ENCODE measurements at places on chromosomes 4 and X.

GRCh38 chrX:9525511-9526248 lies 60.8 kb downstream of the TBL1X start:
- no peak for DNase-seq

DNA sequence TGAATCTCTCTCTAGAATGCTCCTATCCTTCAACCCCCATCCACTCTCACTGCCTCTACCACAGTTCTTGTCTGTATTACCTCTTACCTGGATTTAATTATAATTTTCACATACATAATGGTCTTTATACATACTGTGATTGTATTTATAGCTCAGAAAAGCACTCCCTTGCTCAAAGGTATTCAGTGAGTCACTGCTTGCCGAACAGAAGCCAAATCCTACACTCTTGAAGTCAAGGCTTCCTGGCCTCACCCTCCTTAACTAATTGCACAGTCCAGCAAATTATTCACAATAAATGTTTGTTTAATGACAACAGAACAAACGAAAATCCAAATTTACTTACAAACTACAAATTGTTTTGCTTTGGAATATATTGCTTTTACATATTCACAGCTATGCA lies 159.5 kb downstream of the KLHL13 start:
- peak; percentile 42 for DNase-seq

DNA sequence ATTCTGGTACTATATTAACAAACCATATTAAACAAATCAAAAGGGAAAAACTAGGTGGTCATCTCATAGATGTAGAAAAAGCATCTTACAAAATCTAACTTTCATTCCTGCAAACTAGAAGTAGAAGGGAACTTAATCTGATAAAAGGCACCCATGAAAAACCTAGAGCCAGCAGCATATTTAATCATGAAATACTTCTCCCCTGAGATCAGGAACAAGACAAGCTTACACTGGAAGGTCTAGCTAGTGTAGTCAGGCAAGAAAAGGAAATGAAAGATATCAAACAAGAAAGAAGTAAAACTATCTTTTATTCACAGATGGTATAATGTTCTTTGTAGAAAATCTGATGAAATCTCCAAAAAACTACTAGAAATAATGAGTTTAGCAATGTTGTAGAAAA lies 41.2 kb downstream of the ATP10D start:
- no peak for DNase-seq

DNA sequence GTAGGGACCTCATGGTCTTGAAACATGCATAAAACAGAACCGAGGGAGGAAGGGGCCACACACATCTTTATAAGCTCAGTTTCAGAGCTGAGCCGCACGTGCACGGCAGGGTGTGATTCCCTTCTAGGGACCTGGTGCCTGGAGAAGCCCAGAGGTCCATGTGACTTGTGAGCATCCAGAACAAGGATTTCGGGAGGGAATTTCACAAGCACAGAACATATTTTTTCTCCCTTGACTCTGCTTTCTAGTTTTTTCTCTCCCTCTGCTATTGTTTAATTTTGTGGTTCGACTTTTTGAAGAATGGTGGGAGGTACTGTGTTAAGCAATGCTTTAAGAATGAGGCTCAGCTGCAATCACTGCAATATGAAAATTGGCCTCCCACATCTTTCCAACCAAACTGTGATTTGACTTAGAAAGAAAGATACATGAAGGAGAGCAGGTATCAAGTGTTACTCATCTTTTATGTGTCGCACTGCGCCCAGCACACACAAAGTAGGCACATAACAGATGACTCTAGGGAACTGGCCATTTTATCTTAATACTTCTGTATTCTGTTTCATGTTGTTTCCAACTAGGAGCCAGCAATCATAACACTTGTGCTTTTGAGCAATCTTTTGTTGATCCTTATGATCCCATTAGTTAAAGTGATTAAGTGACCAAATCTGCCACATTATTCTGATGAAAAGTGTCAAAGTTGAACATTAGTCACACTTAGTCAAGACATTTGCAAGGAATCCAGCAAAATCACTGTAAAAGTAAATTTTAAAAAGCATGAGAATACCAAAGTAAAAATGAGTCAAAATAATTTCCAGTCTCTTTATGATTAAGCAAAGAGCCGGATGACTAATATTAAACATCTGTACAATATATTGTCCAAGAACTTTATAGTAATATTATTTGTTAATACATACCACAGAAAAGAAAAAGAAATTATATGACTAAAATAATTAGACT lies 86.4 kb downstream of the SHISA3 start:
- no peak for DNase-seq

- DNase-seq = no peak
Measured at GRCh38 chrX:92249125-92249524, 469.9 kb downstream of the PCDH11X start.

- peak; percentile 4 for DNase-seq
Measured at GRCh38 chrX:16188687-16189086, 21.4 kb downstream of the MAGEB17 start.

GRCh38 chr4:79223993-79224776 lies 101.7 kb downstream of the NAA11 start:
- no peak for DNase-seq

DNA sequence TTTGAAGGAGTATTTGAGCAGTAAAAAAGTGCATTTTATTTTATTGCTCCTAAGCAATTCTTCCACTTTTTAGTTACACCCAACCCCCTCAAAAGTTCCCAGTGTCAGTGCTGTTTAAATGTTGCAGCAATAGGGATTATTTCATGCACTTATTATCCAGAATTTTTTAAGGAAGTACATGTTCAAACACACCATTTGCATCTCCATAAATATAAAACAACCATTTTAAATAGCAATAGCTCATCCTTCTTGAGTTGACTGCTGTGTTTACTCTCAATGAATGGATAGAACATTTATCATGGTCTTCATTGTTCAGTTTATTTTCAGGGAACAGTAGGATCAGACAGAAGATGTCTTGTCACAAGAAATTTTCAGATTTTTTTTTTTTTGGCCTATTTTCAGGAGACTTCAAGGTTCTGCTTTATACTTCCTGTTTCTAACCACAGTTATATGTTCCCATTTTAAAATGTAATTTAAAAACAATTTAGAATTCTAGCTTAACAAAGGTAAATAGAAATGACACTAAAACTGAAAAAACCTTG lies 171.9 kb downstream of the TMA16 start:
- no peak for DNase-seq

GRCh38 chr4:16238327-16238726 lies 12.1 kb upstream of the TAPT1 start:
- DNase-seq = no peak

GRCh38 chr4:48571471-48571870 lies 81.4 kb downstream of the ZAR1 start:
- no peak for DNase-seq

DNA sequence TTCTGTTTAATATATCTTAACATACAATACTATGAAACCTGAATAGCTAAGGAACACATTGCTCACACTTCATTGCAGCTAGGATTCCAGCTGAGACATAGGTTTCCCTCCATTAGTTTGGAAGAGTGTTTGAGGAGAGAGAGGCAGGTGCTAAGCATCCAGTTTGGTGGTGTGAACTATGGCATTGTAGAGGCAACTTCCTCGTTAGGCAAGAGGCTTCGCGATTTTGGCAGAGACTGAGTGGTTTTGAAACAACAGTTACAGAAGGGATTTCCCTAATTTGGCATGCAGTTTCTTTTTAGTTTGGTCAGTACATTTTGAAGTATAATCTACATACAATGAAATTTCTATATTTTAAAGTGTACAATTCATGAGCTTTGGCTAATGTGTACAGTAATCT lies 117.1 kb upstream of the BMP3 start:
- DNase-seq = no peak

DNA sequence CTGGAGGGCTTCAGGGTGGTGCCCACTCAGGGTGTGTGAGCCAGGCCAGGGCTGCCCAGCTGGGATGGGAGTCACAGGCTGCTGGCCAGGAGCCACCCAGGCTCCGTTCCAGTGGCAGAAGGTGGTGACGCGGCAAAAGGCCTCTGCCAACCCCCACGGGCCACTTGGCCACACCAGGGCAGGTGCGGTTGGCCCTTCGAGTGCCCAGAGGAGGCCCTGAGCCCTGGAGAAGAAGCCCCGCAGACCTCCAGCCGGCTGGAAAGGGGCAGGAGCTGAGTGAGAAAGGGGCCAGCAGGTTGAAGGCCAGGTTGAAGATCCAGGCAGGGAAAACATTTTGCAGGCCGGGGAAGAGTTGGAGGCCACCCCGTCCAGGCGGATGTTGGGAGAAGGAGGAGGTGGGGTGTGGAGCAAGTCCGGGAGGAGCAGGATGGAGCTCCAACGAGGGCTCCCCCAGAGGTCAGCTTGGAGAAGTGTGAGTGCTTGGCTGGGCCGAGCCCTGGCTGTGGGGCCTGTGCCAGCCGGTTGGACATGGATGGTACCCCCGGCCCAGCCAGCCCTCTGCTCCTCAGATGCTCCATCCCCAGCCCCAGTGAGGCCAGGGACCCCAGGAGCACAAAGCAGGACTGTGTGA lies 2.8 kb upstream of the CPLX1 start:
- no peak for DNase-seq

DNA sequence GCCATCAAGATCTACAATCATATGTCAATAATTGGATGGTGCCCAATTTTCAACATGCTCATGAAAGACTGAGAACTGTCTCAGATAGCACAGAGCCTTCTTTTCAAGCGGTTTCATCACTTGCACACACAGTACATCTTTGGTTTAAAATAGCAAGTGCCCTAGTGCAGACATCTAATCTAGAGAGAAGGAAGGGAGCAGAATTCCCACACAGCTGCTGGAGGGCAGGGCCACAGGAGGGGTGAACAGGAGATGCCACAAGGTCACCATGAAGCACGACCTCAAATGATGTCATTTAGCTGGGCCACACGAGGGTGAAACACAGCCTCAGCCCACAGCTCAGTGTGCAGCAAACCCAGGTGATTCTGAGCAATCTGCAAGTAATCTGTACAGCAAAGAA lies 24.3 kb downstream of the LEF1 start:
- DNase-seq = no peak

- no peak for DNase-seq
Measured at GRCh38 chrX:136121788-136122187, 25.5 kb upstream of the FHL1 start.

DNA sequence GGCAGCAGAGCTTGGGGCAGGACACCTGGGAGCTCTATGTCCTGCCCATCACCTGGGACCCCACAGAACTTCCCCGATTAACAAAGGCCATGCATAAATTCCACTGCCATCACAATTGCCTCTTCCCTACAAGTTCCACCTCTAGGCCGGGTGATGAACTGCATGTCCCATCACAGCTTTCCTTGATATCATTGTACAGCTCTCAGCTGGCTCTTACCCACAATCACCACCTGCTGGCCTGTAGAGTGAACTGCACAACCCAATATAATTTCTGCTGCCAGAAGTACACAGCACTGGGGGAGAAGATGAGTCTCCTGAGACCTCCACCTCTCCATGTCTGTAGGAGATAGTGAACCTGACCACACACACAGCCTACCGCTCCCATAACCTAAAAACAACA lies 285.0 kb upstream of the AADAT start:
- peak; percentile 45 for DNase-seq

DNA sequence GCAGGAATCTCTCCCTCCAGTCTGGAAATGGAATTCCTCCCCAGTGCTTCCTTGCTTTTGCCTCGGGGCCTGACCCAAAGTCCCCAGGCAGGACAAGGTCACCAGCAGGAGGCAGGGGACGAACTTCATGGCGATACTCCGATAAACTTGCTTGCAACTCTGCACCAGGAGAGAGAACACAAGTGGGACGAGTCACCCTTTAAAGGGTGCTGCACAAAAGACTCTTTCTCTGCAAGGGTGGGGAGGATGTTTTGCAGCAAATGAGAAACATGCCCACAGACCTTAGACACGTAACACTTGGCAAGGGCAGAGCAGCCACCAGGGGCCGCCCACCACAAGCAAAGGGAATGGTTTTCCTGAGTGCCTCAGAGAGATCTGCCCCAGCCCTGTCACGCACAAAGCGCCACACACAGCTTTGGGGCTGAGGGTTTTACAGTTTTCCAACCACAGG lies at the start of gene FGFBP2:
TSS of gene FGFBP2 (minus strand) at position 175 of the 451 bp plus-strand sequence. CDS start at position 129, 46 bp downstream.
- DNase-seq = peak; percentile 47

DNA sequence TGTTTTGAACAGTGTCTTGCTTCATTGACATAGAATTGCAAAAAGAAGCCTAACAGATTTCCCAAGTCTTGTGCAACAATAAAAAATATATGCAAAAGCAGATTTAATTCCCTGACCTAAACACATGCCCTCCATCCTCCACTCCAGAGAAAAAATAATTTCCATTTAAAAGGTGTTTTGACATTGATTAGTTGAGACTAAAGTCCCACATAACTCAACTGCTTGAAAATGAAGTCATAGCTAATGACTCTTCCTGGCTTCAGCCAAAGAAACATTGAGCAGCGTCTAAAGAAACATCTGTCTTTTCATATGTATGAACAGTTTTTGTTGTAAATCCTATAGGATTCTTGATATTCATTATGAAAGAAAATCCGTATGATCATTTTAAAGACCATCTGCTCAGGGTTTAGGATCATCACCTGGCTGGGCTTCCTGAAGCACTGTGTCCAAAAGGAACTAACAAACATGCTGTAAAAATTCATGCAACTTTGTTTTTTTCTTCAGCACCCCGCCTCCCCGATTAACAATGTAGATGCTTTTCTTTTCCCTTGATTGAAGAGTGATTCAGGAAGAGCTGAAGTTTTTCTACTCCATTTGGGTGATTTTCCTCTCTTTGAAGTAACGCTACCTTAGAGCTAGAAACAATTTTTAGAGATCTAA lies 273.4 kb downstream of the HS3ST1 start:
- DNase-seq = no peak

DNA sequence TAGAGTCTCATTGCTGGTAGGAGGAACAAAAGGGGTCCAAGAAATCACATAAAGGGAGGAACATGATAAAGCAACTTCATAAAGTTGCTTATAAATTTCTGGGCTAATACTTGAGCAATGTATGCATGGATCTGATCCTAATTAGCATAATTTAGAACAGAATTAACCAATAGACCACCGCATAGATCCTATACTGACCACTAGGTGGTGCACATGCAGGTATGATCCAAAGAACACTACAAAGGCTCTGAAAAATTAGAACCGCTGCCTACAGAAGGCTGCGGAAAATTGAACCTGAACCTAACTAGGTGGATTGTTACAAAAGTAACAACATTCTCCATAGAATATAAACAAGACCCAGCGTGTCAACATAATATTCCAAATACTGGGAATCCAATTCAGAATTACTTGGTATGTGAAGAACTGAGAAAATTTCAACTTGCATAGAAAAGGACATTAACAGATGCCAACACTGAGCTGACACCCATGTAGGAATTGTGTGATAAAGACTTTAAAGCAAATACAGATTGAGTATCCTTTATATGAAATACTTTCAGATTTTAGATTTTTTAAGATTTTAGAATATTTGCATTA lies 23.3 kb downstream of the BRCC3 start:
- DNase-seq = peak; percentile 24

GRCh38 chr4:5750946-5751665 lies 40.1 kb downstream of the EVC start:
- no peak for DNase-seq

DNA sequence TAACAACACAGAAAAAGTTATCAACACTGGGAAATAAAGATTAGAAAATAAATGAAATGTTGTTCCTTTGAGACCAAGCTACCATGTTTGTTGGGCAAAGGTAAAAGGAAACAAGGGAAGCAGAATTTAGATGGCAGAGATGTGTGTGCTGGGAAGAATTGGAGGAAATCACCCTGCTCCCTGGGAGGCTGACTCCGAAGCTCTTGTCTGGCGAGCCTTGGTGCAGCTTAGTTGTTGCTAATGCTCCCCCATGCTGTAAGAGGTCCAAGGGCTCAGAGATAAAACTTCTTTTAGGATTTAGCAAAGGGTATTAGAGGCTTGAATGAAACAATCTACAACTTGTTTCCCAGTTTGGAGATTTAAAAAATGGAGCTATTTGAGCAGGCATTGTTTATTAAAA lies 123.8 kb upstream of the DDIT4L start:
- no peak for DNase-seq

- DNase-seq = peak; percentile 81
Measured at GRCh38 chr4:98467627-98468072, 190.8 kb downstream of the TSPAN5 start.
